ENCODE measurements at places on chromosomes 4 and X. TPM values are rescaled to one million over a fixed set of nuclear protein-coding genes. Genes with fewer than 3 reads are reported as not detected.

KIAA1210 gene
- not detected for total RNA-seq

KLKB1 gene
- total RNA-seq: not detected

CXCL11 gene
- not detected for total RNA-seq

ZNF711 gene
- 0.79 TPM for total RNA-seq

COL4A5 gene
- not detected for total RNA-seq

DNA sequence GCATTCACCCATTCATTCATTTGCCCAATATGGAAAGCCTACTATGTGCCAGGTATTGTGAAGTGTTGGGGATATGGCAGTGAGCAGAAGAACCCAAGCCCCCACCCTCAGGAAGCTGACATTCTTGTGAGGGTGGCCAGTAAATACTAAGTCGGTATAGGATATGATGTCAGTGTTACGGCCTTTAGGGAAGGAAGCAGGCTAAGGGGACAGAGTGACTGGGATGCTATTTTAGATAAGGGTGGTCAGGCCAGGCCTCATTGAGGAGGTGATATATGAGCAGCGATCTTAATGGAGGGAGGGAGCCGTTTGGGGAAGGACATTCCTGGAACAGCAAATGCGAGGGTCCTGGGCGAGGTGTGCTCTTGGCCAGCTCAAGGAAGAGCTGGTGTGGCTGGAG is 2.0 kb downstream of the ATP6AP1 start:
- H3K27ac ChIP-seq: no peak overlapping the region
- DNase-seq: no peak
- H3K36me3 ChIP-seq: peaks cover 4% of the 10 kb centered on the region

GRCh38 chrX:125757794-125758564 is 408.1 kb downstream of the DCAF12L2 start:
- H3K27me3 ChIP-seq: no peaks in the 10 kb centered on the region
- no peak overlapping the region for H3K4me3 ChIP-seq
- no peak overlapping the region for H3K27ac ChIP-seq
- no peaks in the 10 kb centered on the region for H3K4me1 ChIP-seq

- H3K27ac ChIP-seq: no peak overlapping the region
- no peak overlapping the region for H3K4me3 ChIP-seq
- peaks cover 10% of the 10 kb centered on the region for H3K27me3 ChIP-seq
- no peaks in the 10 kb centered on the region for H3K36me3 ChIP-seq
- no peaks in the 10 kb centered on the region for H3K4me1 ChIP-seq
Observed at GRCh38 chr4:52545099-52546069, 113.7 kb downstream of the USP46 start.

GRCh38 chr4:52780617-52781354 is 29.6 kb upstream of the ERVMER34-1 start:
- H3K36me3 ChIP-seq: no peaks in the 10 kb centered on the region
- H3K27ac ChIP-seq: no peak overlapping the region
- DNase-seq: no peak
- H3K27me3 ChIP-seq: peaks cover 14% of the 10 kb centered on the region

- H3K4me3 ChIP-seq: no peak overlapping the region
- peaks cover 4% of the 10 kb centered on the region for H3K27me3 ChIP-seq
Observed at GRCh38 chr4:85933291-85933640, 426.6 kb downstream of the MAPK10 start.

- H3K4me1 ChIP-seq: no peaks in the 10 kb centered on the region
- no peak for DNase-seq
- peaks cover 2% of the 10 kb centered on the region for H3K36me3 ChIP-seq
- no peaks in the 10 kb centered on the region for H3K27me3 ChIP-seq
Observed at GRCh38 chrX:150035531-150035930, 97.2 kb upstream of the EOLA2 start.

- no peak overlapping the region for H3K4me3 ChIP-seq
- no peaks in the 10 kb centered on the region for H3K4me1 ChIP-seq
- no peak for DNase-seq
Observed at GRCh38 chr4:156778606-156779005, 193.0 kb downstream of the PDGFC start.

DNA sequence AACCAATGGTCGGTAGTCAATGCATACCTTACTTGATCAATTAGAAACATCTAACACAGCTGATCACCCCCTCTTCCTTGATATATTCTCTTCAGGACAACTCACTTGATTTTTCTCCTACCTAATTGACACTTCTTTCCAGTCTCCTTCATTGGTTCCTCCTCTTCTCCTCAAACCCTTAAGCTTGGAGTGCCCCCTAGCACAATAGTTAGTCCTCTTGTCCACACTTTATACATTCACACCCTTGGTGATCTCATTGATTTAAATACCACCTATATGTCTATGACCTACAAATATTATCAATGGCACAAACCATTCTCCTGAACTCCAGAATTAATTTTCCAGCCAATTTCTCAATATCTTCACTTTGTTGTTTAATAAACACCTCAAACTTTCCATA is 724.0 kb downstream of the ADGRL3 start:
- no peak overlapping the region for H3K4me3 ChIP-seq
- no peaks in the 10 kb centered on the region for H3K36me3 ChIP-seq
- no peak for DNase-seq
- no peaks in the 10 kb centered on the region for H3K4me1 ChIP-seq
- H3K27me3 ChIP-seq: no peaks in the 10 kb centered on the region

GRCh38 chr4:6235012-6235411 is 34.6 kb upstream of the WFS1 start:
- no peaks in the 10 kb centered on the region for H3K27me3 ChIP-seq
- DNase-seq: no peak
- H3K36me3 ChIP-seq: no peaks in the 10 kb centered on the region
- no peak overlapping the region for H3K4me3 ChIP-seq
- H3K27ac ChIP-seq: no peak overlapping the region
- no peaks in the 10 kb centered on the region for H3K4me1 ChIP-seq

DNA sequence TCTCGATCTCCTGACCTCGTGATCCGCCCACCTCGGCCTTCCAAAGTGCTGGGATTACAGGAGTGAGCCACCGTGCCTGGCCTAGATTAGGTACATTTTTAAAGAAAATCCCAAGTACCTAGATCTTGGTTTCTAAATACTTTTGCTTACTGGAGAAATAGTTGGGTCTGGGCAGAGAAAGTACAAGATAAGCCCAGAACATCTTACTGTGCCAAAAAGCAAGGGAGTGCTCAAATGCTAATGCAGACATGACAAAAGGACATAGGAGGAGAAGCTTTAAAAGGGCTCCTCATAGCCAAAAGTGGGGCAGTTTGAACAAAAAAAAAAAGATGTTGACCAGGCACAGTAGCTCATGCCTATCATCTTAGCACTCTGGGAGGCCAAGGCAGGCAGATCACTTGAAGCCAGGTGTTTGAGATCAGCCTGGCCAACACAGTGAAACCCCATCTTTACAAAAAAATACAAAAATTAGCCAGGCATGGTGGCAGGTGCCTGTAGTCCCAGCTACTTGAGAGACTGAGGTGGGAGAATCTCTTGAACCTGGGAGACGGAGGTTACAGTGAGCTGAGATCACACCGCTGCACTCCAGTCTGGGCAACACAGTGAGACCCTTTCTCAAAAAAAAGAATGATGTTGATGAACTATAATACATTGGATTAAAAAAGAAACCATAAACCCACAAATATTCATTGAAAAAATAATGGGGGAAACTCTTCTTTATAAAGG is 107.5 kb downstream of the APBB2 start:
- peaks cover 2% of the 10 kb centered on the region for H3K27me3 ChIP-seq
- H3K36me3 ChIP-seq: no peaks in the 10 kb centered on the region
- DNase-seq: no peak
- H3K27ac ChIP-seq: no peak overlapping the region

DNA sequence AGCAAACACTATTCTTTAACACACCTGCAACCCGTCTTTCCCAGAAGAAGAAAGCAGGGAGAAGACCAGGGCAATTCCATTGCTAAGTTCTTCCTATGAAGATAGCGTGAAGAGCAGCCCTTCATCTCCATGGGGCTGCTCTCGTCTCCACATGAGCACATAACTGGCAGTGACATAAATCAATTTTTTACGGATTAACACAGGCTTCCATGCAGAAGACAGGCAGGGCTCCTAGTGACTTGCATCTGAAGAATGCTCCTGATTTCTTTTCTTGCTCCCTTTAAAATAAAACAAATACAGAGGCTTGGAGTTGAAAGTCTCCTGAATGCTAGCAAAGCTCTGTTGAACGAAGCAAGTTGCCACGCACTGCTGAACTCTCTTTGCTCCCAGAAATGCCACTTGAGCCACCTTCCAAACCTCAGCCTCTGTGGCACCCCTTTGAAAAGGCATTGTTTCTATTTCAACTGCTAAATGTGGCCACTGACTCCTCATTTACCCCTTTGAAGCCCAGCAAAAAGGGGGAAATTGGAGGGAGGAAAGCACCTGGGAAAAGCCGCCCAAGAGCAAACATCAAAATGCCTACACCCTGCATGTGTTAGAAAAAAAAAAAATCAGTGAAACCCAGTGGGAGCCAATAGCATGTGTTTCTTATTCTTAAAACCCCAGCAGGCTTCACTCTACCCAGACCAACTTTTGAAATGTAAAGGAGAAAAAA is 383.7 kb downstream of the IDS start:
- H3K27me3 ChIP-seq: no peaks in the 10 kb centered on the region
- no peaks in the 10 kb centered on the region for H3K4me1 ChIP-seq
- no peak for DNase-seq
- no peak overlapping the region for H3K27ac ChIP-seq
- H3K4me3 ChIP-seq: no peak overlapping the region

DNA sequence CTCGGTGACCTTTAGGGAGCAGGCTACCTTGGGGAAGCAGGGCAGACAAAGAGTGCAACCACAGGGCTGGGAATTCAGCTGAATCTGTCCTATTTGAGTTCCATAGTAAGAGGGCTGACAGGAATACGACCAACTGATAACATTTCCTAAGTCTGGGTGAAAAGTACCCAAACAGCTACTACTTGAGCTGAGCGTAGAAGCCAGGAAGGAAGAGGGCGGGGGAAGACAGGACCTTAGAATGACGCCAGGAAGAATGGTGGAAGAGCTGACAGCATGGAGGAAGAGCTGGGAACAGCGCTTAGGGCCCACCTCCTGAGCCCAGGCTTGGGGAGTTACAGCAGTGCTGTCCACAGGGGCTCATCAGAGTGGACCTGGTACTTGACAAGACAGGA is 14.4 kb downstream of the MECP2 start:
- peaks cover 21% of the 10 kb centered on the region for H3K36me3 ChIP-seq
- no peak for DNase-seq
- H3K27ac ChIP-seq: peak overlapping the region; percentile 78
- no peak overlapping the region for H3K4me3 ChIP-seq
- no peaks in the 10 kb centered on the region for H3K27me3 ChIP-seq

DNA sequence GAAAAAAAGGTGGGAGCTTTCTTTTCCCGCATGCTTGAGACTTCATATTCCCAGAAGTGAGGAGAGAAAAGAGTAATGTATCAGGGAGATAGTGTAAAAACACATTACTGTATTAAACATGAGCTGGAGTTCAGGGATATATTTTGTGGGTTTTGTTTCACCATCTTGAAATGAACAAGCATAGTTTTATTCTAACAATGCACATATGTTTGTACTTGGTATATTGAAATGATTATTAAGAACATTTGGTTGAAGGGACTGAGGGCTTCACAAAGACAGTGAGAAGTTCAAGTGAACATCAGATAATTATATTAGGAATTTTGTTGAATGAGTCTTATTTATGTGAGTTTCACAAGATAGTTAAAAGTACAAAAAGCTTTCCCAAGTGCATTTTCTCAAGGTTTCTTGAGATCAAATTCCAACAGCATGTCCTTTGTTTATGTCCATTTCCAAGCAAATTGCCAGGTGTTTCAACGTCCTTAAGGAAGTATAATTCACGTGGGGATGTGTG is 368.8 kb downstream of the ANKRD50 start:
- DNase-seq: no peak
- H3K4me1 ChIP-seq: no peaks in the 10 kb centered on the region
- no peak overlapping the region for H3K27ac ChIP-seq
- H3K4me3 ChIP-seq: no peak overlapping the region

DNA sequence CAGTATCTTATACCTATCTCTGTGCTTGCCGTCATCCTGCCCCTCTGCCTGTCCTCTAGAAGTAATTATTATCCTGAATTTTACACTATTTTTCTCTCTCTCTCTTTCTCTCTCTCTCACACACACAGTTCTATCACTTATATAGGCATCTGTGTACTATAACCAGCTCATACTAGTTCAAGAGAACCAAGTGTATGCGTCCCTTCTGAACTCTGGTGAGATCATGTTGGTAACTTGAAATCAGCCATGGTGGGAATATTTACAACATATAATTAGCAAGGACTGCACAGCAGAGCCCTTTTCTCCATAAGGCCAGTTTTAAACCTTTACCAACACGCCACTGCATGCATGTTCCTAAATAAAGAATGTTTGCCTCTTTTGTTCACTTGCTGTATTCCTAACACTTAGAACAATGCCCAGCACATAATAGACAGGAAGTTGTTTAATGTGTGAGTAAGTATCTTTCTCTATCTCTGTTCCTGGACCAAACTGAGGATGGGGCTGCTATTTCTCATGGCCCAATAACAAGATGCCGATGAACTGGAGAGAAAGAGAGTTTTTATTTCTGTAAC is 51.1 kb upstream of the IL21 start:
- DNase-seq: no peak
- peaks cover 8% of the 10 kb centered on the region for H3K27me3 ChIP-seq
- H3K36me3 ChIP-seq: no peaks in the 10 kb centered on the region
- peaks cover 61% of the 10 kb centered on the region for H3K4me1 ChIP-seq

- DNase-seq: no peak
- H3K4me3 ChIP-seq: no peak overlapping the region
- no peaks in the 10 kb centered on the region for H3K36me3 ChIP-seq
Observed at GRCh38 chr4:38935391-38936073, 67.9 kb downstream of the FAM114A1 start.

DNA sequence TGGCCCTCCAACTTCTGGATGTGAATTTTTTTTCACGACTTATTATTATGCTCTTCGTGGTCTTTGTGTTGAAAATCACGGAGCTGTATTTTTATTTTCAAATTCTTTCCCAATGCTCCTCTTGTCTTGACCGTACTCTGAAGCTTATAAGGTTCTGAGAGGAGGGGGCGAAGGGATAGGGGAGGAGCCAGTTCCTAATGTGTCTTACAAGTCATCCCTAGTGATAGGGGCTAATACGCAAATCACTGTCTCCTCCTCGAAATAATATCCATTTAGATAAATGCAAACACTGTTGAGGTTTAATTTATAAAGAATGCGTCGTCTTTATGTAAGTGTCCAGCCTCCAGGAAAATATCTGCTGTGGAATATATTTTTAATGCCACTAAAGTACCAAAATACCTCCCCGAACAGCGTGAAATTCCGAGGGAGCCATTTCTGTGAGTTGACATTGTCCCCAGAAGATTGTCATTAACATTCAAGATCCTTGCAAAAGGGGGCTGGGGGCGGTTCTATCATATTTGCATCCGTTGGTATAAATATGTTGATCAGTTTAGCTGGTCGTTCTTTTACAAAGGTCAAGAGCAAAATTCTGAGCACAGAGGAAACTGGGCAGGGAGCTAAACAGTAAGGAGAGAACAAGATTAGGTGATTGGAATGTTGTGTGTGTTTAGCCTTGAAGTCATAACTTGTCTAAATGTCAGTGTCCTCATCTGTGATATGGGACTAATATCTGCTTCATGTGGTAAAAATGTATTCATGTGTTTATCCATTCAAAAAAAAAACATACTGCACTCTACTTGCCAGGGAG is 3.7 kb upstream of the FAT1 start:
- DNase-seq: no peak
- peaks cover 21% of the 10 kb centered on the region for H3K4me1 ChIP-seq
- H3K27ac ChIP-seq: no peak overlapping the region
- no peaks in the 10 kb centered on the region for H3K36me3 ChIP-seq

- no peaks in the 10 kb centered on the region for H3K36me3 ChIP-seq
- peaks cover 3% of the 10 kb centered on the region for H3K27me3 ChIP-seq
- no peaks in the 10 kb centered on the region for H3K4me1 ChIP-seq
Observed at GRCh38 chr4:4362991-4363697, 23.8 kb upstream of the NSG1 start.
